A549 treated with RU486 at 1 μM for 4 hours (cell line): ENCODE measurements at places on chromosomes 5 and 9. TPM values are rescaled to one million over a fixed set of nuclear protein-coding genes. Genes with fewer than 3 reads are reported as not detected.

LCN9 gene
- not detected in 5 replicates for total RNA-seq

SLC22A5 gene
- total RNA-seq, result 18.7 to 21.4 TPM (median 20.3 TPM) in 5 replicates

NAIF1 gene
- total RNA-seq, result 4.9 to 7.3 TPM (median 7.1 TPM) in 5 replicates

NR2F1 gene
- 3.6 to 6.0 TPM (median 4.9 TPM) in 5 replicates for total RNA-seq

LHX3 gene
- total RNA-seq, result 0.07 to 0.14 TPM (median 0.11 TPM) in 4 of 5 replicates, not detected in the other

TMEM141 gene
- 55.2 to 72.6 TPM (median 70.2 TPM) in 5 replicates for total RNA-seq

DRD1 gene
- total RNA-seq, result 0.37 to 1.0 TPM (median 0.64 TPM) in 5 replicates
